ENCODE measurements at places on chromosomes 2 and 18.

- DNase-seq, result no peak
Observed at GRCh38 chr18:6980363-6980762, 137.2 kb downstream of the LAMA1 start.

GRCh38 chr18:2223849-2224248, 347.5 kb downstream of the METTL4 start:
- DNase-seq, result peak; percentile 5

DNA sequence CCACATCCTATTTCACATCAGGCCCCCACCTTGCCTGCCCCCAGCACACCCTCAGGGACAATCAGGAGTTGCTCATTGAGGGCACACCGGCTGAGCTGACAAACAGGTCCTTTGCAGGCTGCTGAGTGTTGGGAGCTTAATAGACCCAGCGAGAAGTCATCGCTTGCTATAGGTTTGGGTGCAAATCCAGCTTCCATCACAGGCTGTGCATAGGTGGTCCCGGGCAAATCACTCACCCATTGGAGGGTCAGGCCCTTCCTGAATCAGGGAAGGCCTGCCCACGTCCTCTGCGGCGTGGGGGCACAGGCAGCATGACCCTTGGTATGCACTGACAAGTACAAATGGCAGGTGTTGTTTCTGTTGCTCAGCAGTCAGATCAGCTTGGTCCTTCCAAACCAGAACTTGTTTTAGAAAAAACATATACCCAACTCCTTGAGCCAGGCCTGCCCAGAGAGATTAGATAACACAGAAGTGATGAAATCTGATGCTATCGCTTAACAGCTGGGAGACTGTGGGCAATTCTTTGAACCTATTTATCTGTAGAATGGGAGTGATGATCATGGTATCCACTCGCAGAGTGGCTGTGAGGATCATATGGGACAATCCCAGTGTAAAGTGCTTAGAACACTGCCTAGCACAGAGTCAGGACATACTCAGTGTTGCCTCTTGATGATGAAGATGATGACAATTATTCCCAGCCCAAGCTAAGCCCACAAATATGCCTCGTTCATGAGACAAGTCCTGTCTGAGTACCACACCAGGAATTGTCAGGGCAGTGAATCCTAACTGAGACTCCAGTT, 34.9 kb downstream of the SMAD7 start:
- no peak for DNase-seq

GRCh38 chr2:29940706-29941105, 19.3 kb upstream of the ALK start:
- DNase-seq, result no peak

GRCh38 chr2:156476021-156476849, 40.1 kb downstream of the GPD2 start:
- no peak for DNase-seq

Measured in NCI-H345 (cell line).